ENCODE measurements at places on chromosomes 1 and 21.

DNA sequence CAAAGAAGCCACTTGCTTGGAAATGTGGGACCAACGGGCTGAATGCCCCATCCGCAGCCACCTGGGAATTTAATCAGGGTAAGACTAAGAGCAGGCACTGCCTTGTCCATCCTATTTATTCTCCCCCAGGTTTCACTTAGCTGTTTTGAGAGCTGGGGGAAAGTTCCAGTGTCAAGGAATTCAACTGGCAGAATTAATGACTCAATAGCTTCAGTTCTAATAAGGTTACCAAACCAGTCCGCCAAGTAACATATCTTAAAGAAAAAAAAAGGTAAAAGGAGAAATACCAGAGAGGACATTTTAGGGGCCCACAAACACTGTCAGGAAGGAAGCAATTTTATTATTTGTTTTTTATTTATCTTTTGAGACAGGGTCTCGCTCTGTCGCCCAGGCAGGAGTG, 157.6 kb upstream of the SOD1 start:
- H3K27ac ChIP-seq: no peak overlapping the region
- H3K27me3 ChIP-seq: no peaks in the 10 kb centered on the region
- no peak for DNase-seq
- no peak overlapping the region for H3K4me3 ChIP-seq
- H3K4me1 ChIP-seq: peaks cover 75% of the 10 kb centered on the region
- H3K36me3 ChIP-seq: peaks cover 51% of the 10 kb centered on the region

DNA sequence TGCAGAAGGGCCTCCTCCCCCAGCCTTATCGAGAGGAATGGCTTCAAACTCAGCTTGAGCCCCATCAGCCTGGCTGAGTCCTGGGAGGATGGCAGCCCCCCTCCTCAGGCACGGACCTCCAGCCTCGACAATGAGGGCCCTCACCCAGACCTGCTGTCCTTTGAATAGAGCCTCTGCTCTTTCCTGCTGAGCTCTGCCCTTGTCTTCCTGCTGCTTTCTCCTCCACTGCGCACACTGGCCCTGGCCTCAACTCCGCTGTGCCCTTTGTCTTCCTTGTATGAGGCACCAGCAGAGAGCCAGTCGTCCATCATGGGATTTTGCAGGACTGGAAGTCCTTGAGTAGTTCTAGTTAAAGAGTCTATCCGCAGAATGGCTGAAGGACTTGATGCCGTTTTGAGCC, 2.0 kb downstream of the C1orf226 start:
- peaks cover 4% of the 10 kb centered on the region for H3K36me3 ChIP-seq
- H3K27me3 ChIP-seq: peaks cover 4% of the 10 kb centered on the region
- peaks cover 21% of the 10 kb centered on the region for H3K4me1 ChIP-seq
- no peak overlapping the region for H3K27ac ChIP-seq

DNA sequence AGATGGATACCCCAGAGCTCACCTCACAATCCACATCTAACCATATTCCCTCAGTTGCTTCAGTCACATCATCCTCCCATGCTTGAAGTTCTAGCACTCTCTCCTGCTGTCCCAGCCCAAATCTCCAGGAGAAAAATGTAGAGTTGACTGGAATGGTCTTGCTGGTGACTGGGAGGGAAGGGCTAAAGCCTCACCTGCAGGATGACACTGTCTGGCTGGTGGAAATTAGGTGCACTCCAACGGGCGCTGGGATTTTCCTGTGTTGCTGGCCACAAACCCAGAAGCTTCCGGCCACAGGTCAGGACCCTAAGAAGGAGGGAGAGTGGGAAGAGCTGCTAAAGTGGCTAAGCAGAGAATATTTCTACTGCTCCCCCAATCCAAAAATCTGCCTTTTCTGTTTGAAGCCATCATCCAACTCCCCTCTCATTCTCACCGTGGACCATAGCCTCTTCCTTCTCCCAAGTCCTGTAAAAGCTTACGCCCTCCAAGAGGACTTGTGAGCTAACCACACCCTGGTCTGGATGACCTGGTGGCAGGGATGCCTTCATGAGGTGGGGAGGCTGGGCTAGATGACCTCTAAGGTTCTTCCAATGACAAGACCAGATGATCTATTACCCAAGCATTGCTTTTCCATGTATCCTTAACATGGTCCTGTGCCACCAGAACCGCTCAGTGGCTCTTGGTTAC, 37.5 kb upstream of the PPP1R15B start:
- no peak overlapping the region for H3K27ac ChIP-seq
- no peak for DNase-seq
- no peak overlapping the region for H3K4me3 ChIP-seq

DNA sequence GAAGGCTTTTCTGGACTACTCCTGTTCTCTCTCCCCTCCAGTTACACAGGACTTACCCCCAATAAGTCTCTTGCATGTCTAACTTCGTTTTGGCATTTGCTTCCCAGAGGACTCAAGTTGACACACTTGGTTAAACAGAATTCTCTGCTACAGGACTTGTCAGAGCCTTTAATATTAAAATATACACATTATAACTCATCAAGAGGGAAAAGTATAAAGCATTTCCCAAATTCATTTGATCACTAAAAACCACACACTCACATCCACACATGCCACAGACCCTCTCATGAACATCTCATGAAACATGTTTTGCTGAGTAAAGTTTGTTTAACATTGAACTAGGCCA, 8.7 kb upstream of the CAPN2 start:
- H3K4me1 ChIP-seq: peaks cover 55% of the 10 kb centered on the region
- H3K4me3 ChIP-seq: no peak overlapping the region
- no peak overlapping the region for H3K27ac ChIP-seq

GRCh38 chr1:185358957-185359356, 41.9 kb upstream of the IVNS1ABP start:
- H3K27me3 ChIP-seq: no peaks in the 10 kb centered on the region
- no peak overlapping the region for H3K4me3 ChIP-seq
- no peak for DNase-seq
- H3K27ac ChIP-seq: no peak overlapping the region
- H3K4me1 ChIP-seq: no peaks in the 10 kb centered on the region

DNA sequence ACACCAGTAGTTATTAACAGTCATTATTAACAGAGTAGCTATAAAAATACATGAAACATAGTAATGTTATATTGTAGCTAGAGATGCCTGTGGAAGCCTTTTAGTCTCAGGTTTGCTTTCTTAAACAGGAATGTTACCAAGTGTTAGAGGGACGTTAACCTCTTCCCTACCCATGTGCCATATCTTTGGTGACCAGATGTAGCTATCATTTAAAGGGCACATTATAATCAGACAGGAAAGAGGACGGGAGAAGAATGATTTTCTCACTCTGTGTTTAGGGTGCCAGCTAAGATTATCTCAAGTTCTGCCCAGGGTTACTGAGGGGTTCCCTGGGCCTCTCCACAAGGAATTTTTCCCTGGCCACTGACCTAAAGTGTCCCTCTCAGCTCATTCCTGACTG, 20.9 kb upstream of the UBL4B start:
- H3K27ac ChIP-seq: no peak overlapping the region
- H3K36me3 ChIP-seq: no peaks in the 10 kb centered on the region
- H3K27me3 ChIP-seq: peaks cover 74% of the 10 kb centered on the region
- H3K4me3 ChIP-seq: no peak overlapping the region

DNA sequence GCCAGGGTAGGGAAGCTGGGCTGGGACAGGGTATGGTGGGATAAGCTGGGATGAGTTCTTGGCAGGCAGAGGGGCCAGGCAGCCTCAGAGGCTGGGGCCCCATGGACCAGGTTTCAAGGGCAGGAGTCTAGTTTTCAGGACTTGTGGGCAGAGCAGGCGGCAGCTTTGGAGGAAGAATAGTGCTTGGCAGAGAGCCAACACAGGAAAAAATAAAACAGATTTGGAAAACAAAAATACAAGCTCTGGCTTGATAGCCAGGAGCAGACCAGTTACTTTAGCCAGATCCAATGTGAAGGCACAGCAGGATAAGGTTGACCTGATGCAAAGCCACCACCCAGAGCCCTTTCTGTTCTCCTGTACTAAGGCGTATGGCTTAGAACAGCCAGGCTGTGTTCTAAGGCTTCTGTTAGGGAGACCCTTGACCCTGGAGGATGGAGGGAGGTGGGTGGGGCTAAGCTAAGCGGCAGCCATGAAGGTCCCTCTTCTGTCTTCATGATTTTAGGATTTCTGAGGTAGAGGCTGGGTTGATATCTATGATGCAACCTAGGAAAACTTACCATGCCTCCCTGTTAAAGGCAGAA, 5.5 kb downstream of the TRAF5 start:
- DNase-seq: no peak
- H3K4me3 ChIP-seq: no peak overlapping the region
- peaks cover 62% of the 10 kb centered on the region for H3K4me1 ChIP-seq

- H3K27me3 ChIP-seq: no peaks in the 10 kb centered on the region
- H3K4me3 ChIP-seq: no peak overlapping the region
- no peak overlapping the region for H3K27ac ChIP-seq
- no peaks in the 10 kb centered on the region for H3K4me1 ChIP-seq
Observed at GRCh38 chr1:92356956-92357355, 58.1 kb downstream of the RPAP2 start.

Measured in nephron progenitor cell (in vitro differentiated cells).